GM23338 (cell line): ENCODE measurements at places on chromosomes 16 and 17. TPM values are rescaled to one million over a fixed set of nuclear protein-coding genes. Genes with fewer than 3 reads are reported as not detected.

The MVD gene
- 94.2 and 95.3 TPM in 2 replicates for polyA plus RNA-seq

The HAS3 gene
- polyA plus RNA-seq: 7.3 TPM in 2 replicates

The TRPV2 gene
- 1.7 and 3.7 TPM in 2 replicates for polyA plus RNA-seq

The HS3ST3A1 gene
- polyA plus RNA-seq: 5.4 and 6.1 TPM in 2 replicates

The FBXO39 gene
- polyA plus RNA-seq: 0.17 TPM in 1 of 2 replicates, not detected in the other

The CHST5 gene
- polyA plus RNA-seq: not detected in 2 replicates

GRCh38 chr17:82948081-82948511, 108.3 kb upstream of the ZNF750 start:
- no peak for DNase-seq

GRCh38 chr17:79577485-79578187, 33.2 kb downstream of the RBFOX3 start:
- no peak for DNase-seq

DNA sequence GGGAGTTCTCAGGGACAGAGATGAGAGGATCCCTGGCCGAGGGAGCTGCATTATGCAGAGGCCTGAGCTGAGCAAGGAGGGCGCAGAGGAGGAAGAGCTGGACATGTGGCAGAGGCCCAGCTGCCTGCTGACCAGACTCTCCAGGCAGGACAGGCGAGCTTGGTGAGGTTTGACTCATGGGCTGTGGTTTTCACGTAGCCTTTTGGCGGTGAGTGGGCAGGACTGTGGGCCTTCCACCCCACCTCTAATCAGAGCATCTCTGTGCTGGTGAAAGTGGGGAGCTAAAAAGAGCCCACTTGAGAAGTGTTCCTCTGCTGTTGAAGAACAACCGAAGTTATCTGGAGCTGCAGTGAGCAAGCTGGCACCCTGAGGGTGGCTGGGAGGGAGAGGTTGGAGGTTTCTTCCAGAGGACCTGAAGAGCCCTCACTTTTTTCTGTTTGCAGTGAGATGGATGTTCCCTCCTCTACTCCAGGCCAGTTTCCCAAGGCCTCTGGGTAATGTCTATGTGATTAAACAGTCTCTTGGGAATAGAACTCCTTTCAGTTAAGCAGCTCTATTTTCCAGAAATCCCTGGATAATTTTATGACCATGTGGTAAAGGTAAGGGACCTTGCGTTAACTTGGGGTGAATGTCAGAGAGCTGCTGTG, 11.9 kb downstream of the EPN2 start:
- DNase-seq: no peak

- DNase-seq: no peak
Observed at GRCh38 chr17:7184647-7185046, 5.5 kb upstream of the ASGR1 start.

DNA sequence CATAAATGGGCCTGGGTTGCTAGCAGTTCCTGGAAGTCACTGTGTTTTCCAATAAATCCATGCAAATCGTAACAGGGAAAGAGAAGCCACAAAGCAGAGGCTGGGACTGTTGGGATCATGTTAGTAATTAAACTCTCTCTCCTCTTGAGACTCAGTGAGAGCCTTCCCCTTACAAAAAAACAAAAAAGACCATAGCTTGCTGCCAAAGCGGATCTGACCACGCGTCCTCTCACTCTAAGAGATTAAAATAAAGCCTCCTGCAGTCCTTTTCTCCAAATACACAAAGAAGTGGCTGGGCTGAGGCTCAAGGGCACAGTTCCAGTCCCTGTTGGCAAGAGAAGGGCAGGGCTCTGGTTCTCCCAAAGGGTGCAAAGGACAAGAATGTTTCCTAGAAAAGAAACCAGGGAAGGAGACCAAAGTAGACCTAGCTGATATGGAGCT, 38.5 kb downstream of the PIGL start:
- DNase-seq: peak; percentile 42

DNA sequence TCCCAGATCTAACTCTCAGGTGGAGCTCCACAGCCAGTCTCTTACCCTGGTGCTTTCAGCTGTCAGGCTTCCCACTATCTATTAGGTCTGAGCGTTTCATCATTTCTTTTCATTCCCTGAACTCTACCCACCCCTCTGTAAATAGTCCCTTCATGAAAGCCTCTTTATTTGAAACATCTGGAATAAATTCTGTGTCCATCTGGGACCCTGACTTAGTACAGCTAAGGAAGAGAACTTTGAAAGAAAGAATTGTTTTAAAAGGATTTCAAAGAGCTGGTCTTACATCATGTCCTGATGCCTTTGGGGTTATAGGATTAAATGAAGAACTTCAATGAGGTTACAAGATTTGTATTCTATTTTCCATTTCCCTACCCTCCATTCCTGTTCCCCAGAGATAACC, 388.5 kb upstream of the CA10 start:
- no peak for DNase-seq

GRCh38 chr17:79651761-79652160, 40.9 kb upstream of the RBFOX3 start:
- DNase-seq: no peak

GRCh38 chr16:23269248-23269953, 32.7 kb upstream of the SCNN1B start:
- DNase-seq: no peak

GRCh38 chr17:44219616-44220212, at the start of gene UBTF:
UBTF (minus strand) TSS chr17:44219675; CDS start chr17:44218229, 1,446 bp downstream.
- peak; percentile 75 for DNase-seq

DNA sequence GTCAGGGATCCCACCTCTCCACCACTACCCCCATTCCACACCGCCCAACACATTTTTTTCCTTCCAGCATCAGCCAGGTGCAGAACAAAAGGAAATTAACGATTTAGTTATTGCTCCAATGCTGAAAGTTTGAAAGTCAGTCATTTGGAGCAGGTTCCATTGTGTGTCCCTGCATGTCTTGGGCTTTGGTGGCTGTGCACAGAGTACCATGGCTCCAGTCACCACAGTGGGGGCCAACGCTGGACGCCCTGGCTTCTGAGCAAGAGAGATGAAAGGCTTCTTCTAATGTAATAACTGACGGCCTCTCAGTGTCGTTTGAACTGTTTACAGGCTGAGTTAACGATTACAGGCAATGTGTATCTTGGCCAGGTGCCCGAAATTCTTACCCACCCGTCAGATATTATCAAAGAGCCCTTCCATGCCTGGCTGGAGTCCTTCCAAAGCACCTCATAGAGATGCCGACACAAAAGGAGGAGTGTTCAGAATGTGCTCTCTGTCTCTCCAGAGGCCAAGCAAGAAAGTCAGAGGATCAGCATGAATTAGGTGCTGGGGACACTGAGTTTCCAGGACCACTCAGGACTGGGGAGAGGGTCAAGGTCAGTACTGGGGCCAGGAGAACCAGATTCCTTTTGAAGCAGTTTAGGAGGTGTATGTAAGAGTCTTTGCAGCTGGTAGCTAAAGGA, 25.9 kb downstream of the RNF43 start:
- no peak for DNase-seq

DNA sequence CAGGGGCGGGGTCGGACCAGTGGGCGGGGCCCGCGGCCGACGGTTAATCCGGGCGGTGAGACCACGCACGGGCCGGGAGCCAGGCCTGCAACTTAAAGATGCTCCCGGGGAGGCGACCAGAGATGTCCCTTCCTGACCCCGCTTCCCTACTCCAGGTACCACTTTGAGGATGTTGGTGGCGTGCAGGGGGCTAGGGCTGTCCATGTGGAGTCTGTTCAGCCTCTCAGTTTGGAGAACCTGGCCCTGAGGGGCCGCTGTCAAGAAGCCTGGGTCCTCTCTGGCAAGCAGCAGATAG, 580 bp downstream of the RANGRF start:
- peak; percentile 79 for DNase-seq

DNA sequence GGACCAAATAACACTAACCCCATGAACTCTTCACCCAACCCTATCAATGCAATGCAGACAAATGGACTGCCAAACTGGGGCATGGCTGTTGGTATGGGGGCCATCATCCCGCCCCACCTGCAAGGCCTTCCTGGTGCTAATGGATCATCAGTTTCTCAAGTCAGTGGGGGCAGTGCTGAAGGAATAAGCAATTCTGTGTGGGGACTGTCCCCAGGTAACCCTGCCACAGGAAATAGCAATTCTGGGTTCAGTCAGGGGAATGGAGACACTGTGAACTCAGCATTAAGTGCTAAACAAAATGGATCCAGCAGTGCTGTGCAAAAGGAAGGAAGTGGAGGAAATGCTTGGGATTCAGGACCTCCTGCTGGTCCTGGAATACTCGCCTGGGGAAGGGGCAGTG, 78.9 kb downstream of the TMC6 start:
- no peak for DNase-seq
